ENCODE measurements at places on chromosomes 12 and 14.

DNA sequence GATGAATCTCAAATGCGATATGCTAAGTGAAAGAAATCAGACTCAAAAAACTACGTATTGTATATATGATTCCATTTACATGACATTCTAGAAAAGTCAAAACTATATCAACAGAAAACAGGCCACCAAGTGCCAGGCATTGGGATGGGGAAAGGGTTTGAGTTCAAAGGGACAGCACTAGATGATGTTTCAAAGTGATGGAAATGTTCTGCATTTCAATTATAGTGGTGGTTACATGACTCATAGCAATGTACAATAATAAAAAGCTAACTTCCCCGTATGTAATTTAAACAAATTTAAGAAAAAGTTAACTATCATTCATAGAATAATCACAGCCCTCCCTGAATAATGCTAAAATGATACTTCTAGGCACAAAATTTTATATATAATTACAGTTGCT, 13.5 kb downstream of the HECTD1 start:
- no peak for DNase-seq

GRCh38 chr12:120851944-120852343, 52.2 kb downstream of the SPPL3 start:
- DNase-seq, result no peak

DNA sequence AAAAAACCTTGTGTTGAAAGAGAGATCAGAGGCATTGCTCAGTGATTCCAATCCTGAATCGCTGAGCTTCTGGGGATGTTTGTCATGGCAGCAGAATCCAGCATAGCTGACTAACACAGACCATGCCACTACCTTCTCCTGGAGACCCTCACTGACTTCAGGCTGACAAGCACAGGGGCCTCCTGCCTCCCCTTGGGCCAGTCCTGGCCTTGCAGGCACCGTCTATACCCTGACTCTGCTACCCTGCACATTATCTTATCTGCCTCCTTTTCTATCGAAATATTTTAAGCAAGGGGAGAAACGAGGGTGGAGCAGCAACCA, 139.8 kb downstream of the KIF26A start:
- DNase-seq, result no peak

DNA sequence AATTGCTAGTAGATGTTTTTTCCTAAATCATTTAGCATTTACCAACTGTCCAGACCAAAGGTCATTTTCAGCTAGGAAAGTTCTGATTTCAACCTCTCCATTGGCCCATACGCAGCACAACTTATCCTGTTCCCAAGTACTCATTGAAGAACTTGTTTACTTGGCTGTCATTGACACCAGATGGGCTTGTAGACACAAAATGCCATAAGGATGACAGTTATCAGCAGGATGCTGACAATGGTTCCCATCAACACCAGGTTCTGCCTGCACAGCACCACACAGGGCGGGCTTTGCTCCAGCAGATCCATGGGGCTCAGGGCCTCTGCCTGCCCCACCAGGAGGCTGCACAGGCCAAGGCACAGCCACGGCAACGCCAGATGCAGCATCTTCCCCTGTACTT, 36.5 kb upstream of the TMPRSS12 start:
- DNase-seq, result no peak

DNA sequence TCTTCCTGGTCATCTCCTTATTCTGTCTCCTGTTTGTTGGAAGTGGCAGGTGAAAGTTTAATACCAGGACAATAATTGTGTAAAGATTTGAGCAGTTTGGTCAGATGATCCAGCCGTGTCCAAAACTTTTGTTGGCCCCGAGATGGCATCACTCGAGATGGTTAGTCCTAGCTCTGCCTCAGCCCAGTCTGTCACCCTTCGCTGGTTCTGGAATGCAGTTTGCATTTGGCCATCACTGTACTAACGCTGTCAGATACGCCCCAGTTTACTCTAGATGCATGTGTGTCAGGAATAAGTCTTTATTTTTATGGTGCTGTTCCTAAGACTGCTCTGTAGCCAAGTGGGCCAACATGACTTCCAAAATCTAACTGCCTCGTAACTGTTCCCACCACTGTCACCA, 79.6 kb downstream of the MOK start:
- no peak for DNase-seq

GRCh38 chr12:130712346-130713065, 3.6 kb downstream of the RIMBP2 start:
- no peak for DNase-seq

- no peak for DNase-seq
Measured at GRCh38 chr12:30913323-30913722, 13.2 kb upstream of the TSPAN11 start.

DNA sequence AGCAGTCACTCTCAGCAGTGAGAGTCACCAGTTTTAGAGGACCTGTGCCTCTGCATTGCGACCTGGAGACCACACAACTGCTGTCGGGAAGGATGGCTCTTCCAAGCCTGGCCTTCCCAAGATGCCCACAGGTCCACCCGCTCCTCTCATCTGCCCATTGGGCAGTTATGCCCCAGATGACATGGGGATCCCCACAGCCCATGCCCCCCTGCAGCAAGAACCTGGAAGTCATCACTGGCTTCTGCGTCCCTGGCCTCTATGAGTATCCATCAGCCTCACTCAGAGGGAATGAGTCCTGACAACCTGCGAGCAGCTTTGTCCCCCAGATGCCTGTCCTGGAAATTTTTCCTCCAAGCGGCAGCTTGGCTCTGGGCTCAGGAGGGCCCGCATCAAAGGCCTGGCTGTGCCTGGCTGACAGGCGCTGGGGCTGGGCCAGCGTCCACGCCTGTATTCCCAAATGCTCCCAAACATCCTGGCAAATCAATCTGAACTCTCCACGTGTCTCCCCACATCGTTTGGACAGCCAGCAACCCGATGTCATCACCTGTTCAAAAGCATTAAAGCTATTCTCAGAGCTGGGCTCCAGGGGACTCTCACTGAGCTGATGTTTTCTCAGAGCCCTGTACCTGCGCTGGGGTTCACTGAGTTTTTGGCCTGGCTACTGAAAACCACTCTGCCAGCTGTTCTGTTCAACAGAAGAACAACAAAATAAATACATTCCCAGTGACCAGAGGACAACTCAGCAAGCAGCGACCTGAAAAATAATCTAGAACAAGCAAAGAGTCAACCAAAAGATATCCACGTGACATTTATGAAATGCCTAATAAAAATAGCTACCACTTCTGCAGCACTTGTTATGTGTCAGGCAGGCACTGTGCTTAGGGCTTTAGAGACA, 57.8 kb downstream of the CLMN start:
- DNase-seq, result no peak

GRCh38 chr14:69979882-69980281, 100.7 kb downstream of the SMOC1 start:
- DNase-seq, result no peak

Measured in activated CD4-positive, alpha-beta T cell treated with anti-CD3 and anti-CD28 coated beads, Interleukin-2, amount 50 U/mL, for 48 hours (primary cell).